ENCODE measurements at places on chromosomes 1 and 21.

- DNase-seq: no peak
Measured at GRCh38 chr1:162284206-162284955, 92.3 kb downstream of the SPATA46 start.

DNA sequence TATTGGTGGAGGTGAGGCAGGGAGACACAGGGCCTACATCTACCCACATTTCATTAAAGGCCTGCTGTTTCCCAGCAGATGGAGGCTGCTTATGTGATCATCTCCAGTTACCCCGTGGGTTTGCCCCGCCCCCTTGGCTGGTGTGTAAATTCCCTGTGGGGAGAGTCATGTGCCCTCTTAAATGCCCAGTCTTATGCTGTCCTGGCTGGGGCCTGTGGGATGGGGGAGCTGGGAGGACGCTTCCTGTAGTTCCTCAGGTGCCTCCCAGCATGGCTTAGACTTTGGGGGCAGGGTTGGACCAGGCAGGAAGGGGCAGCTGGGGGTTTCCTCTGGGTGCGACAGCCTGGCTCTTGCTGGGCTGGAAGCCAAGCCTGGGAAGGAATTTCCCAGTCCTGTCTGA, 15.5 kb upstream of the CITED4 start:
- no peak for DNase-seq

DNA sequence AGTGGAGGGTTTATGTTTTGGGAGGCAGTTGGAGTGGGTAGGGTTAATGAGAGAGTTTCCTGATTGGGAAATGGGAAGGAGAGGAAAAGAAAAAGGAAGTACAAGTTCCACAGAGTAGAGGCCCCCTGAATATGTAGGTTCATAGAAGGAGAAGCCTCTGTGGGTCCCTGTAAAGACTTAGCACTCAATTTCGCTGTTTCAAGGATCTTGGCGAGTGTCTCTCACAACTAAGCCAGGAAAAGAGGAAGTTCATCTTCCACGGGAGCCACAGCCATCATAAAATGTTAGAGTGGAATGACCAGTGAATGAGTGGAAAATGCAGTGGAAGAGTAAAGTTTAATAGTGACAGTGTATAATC, 17.4 kb upstream of the DPYD start:
- no peak for DNase-seq

DNA sequence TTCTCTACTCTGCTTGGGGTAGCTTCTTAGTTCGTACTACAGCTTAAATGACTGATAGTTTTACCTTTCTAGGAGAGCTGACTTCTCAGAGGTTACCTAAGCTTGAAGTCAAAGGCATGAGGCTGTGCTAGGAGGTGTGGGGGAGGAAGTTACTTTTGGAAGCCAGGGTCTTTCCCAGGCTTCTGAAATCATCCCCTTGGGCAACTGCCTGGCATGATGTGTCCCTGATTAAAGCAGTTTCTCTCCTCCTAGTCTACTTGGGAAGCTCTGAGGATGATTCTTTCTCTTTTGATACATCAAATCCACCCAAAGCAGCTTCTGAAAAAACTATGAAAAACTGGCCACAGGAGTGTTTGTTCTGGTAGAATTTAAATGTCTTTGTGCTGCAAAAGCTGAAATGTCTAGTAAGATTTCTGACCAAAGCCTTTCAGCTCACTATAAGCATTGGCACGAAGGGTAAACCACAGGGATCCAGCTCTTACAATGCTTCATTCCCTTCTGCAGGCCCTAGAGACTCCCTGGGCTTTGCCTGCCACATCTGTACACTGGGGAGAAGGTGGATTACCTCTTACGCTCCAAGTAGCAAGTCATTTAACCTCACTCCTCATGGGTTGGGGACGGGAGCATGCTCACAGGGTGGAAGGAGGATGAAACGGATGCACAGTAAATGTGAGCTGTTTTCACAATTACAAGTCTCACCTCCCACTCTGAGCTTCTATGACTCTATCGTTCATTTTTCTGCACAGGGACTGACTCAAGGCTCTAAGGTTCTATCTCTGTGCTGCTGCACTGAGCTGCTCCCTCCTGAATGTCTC, 59.6 kb downstream of the RUNX1 start:
- DNase-seq: no peak

DNA sequence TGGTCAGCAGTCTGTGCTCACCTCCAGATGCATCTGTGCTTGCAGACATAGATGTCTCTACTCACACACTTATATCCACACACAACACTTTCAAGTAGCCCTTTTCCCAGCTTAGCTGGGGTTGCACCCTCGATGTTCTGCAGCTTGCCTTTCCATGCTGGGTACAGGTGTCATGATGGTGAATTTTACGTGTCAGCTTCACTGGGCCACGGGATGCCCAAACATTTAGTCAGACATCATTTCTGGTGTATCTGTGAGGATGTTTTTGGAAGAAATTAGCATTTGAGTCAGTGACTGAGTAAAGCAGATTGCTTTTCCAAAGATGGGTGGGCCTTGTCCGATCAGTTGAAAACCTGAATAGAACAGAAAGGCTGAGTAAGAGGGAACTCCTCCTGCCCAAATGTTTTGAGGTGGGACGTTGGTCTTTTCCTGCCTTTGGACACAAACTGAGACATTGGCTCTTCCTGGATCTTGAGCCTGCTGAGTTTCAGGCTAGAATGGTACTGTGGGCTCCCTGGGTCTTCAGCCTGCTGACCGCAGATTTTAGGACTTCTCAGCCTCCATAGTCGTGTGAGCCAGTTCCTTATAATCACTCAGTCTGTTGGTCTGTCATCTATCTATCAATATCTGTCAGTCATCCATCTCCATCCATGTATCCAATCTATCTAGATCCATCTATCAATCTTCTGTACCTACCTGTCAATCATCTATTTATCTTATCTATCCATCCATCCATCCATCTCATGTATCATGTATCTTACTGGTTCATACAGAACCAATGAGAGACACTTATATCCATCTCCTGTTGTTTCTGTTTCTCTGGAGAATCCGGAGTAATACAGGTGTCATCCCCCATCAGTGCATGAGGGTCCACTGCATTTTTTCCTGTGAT, 12.7 kb upstream of the OBSCN start:
- no peak for DNase-seq

DNA sequence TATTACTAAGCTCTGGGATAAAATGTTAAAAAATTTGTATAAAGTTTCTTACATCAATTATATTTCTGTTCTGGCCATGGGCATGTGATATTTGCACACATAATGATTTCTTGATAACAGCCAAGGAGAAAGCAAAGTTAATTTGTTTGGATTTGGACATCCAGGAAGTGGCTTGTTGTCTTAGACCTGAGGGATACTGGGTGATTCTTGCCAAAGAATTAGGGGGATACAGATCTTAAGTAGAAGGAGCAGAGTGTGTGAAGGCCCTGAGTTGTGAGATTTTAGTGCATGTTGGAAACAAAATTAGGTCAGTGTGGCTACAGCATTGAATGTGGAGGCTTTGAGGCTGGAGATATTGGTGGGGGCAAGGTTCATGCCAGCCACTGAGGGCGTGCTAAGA, 65.6 kb downstream of the NCAM2 start:
- no peak for DNase-seq

DNA sequence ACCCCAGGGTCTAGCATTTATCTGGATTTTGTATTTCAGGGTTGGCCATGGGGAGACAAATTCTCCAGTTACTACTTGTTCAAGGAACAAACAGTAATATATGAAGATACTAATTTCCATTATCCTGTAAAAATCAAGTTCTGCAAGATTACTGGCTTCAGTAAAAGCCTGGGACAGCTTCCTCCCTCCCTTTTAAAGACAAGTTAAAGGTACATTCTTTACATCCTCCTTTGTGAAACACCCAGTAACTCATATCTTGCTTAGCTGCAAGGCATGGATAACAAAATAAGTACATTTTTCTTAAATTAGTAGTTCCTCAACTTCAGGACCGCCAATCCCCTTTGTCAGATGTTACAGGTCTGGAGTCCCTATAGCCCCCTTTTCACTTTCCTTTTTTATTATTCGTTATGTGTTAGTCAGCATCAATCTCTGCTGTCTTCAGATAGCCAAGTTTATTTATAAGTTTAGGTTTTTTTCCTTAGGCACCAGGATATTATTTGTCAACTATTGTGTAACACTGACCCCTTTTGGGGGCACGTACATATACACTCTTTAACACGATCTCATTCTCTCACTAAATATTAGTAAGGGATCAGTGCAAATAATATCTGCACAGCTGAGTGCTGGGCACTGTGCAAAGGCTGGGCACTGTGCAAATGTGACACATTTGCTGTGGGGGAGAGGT, 9.8 kb downstream of the ERRFI1 start:
- no peak for DNase-seq
